ENCODE measurements at places on chromosomes 7 and 10. TPM values are rescaled to one million over a fixed set of nuclear protein-coding genes. Genes with fewer than 3 reads are reported as not detected.

The CYP2C19 gene
- not detected for total RNA-seq

- H3K27me3 ChIP-seq: no peaks in the 10 kb centered on the region
- no peak overlapping the region for H3K4me3 ChIP-seq
- no peaks in the 10 kb centered on the region for H3K36me3 ChIP-seq
Observed at GRCh38 chr7:31874631-31875386, 187.8 kb downstream of the PPP1R17 start.

GRCh38 chr7:36999626-37000485, 275.6 kb upstream of the AOAH start:
- no peak overlapping the region for H3K4me3 ChIP-seq
- no peaks in the 10 kb centered on the region for H3K27me3 ChIP-seq
- H3K36me3 ChIP-seq: no peaks in the 10 kb centered on the region
- H3K27ac ChIP-seq: no peak overlapping the region
- H3K4me1 ChIP-seq: no peaks in the 10 kb centered on the region

DNA sequence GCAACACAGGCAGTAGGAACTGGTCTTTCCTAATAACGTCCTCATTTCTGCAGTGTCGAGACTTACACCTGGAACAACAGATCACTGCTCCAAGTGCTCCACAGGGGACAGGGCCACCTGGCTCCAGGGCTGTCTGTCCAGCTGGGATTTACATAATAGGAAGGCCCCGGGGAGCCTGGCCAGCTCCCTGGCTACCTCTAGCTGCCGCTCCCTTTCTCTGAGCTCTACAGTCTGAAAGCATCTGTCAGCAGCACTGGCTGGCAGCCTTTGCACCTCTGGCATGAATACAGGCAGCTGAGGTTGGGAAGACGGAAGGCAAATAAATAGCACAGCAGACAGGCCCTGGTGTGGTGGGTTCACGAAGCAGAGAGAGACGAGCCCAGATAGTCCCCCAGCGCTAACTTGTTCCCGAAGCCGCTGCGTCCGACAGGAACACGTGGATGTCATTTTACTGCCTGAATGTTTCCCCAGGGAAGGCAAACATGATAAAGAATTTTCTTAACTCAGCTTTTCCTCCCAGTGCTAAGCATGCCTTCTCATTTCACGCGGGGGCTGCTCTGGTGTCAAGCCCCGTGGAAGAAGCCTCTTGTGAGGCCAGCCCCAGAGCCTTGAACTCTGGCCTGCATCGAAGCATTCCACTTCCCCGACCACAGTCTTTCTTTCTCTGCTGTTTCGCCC, 105.4 kb downstream of the ITIH5 start:
- no peaks in the 10 kb centered on the region for H3K36me3 ChIP-seq
- H3K4me1 ChIP-seq: peaks cover 50% of the 10 kb centered on the region
- H3K4me3 ChIP-seq: peak overlapping the region; percentile 34
- DNase-seq: no peak
- H3K27me3 ChIP-seq: no peaks in the 10 kb centered on the region

The ENKUR gene
- total RNA-seq: not detected

GRCh38 chr7:77498659-77499379, 38.3 kb upstream of the PTPN12 start:
- H3K27ac ChIP-seq: no peak overlapping the region
- no peak overlapping the region for H3K4me3 ChIP-seq
- H3K27me3 ChIP-seq: peaks cover 5% of the 10 kb centered on the region
- DNase-seq: no peak
- no peaks in the 10 kb centered on the region for H3K4me1 ChIP-seq

The HTR5A gene
- not detected for total RNA-seq

The KIF20B gene
- total RNA-seq: 1.8 TPM

DNA sequence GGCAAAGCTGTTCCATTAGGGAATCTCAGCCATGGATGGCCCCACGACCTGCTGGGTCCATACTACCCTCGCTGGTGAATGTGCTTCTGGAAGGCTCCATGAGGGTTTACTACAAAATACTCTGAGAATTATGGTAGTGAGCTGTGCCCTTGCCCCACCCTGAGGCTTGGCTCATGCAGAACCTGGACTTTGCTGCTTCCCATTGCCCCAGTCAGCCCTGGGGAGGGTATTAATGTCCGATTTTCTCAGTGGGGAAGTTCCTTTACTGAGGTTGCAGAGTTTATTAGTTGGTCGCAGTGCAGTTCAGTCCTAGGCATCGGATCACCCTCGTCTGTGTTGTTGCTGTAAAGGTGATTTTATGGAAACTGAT, 310.1 kb downstream of the WDR37 start:
- H3K4me3 ChIP-seq: no peak overlapping the region
- no peaks in the 10 kb centered on the region for H3K4me1 ChIP-seq
- H3K36me3 ChIP-seq: no peaks in the 10 kb centered on the region
- DNase-seq: peak; percentile 70

The FAM180A gene
- 2.1 TPM for total RNA-seq

DNA sequence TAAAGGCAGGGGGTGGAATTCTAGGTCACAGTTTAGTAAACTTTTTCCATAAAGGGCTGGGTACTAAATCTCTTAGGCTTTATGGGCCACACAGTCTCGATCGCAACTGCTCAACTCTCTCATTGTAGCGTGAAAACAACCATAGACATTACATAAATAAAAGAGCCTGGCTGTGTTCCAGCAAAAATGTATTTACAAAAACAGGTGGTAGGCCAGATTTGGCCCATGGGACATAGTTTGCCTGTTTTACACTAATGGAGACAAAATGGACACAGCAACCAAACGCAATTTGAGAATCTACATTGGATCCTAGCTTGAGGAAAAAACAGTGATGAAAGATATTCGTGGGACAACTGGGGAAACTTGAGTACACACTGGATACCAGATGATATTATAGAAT, 23.2 kb upstream of the MALSU1 start:
- no peak overlapping the region for H3K27ac ChIP-seq
- H3K27me3 ChIP-seq: no peaks in the 10 kb centered on the region
- peaks cover 8% of the 10 kb centered on the region for H3K36me3 ChIP-seq
- DNase-seq: no peak
- no peak overlapping the region for H3K4me3 ChIP-seq

The ACTR3C gene
- 5.0 TPM for total RNA-seq

All from esophagus muscularis mucosa (tissue), 4 donors.